IMR-90 (cell line): ENCODE measurements at places on chromosomes 5 and 9.

DNA sequence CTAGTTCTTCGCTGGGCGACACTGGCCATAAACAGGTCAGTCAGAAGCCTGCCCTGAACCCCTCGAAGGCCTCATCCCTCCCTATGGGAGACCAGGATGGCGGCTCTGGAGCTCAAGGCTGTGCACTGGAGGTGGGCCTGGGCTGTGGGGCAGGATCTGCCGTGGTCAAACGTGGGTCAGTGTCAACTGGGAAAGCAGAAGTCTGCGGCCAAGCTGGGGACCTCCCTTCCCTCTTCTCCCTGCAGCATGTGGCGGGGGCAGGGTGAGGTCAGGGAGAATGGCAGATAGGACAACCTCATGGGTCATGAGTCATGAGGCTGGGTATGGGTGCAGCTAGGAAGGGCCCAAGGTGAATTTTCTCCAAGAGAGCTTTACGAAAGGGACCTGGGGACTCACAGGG lies 132.9 kb downstream of the RXRA start:
- no peaks in the 10 kb centered on the region for H3K36me3 ChIP-seq
- no peaks in the 10 kb centered on the region for H3K27me3 ChIP-seq
- H3K27ac ChIP-seq, result no peak overlapping the region
- DNase-seq, result no peak
- H3K4me1 ChIP-seq, result peaks cover 30% of the 10 kb centered on the region

GRCh38 chr5:19626211-19626610 lies 361.8 kb downstream of the CDH18 start:
- no peaks in the 10 kb centered on the region for H3K4me1 ChIP-seq
- H3K27me3 ChIP-seq, result no peaks in the 10 kb centered on the region
- H3K4me3 ChIP-seq, result no peak overlapping the region
- no peaks in the 10 kb centered on the region for H3K36me3 ChIP-seq
- H3K27ac ChIP-seq, result no peak overlapping the region

GRCh38 chr5:127513408-127513970 lies 4.0 kb upstream of the PRRC1 start:
- no peaks in the 10 kb centered on the region for H3K36me3 ChIP-seq
- DNase-seq, result no peak
- peaks cover 13% of the 10 kb centered on the region for H3K27me3 ChIP-seq
- H3K4me1 ChIP-seq, result no peaks in the 10 kb centered on the region
- no peak overlapping the region for H3K27ac ChIP-seq

GRCh38 chr9:22105005-22105722 lies 96.1 kb upstream of the CDKN2B start:
- no peaks in the 10 kb centered on the region for H3K36me3 ChIP-seq
- H3K4me3 ChIP-seq, result no peak overlapping the region
- peaks cover 21% of the 10 kb centered on the region for H3K4me1 ChIP-seq
- H3K27ac ChIP-seq, result no peak overlapping the region
- no peak for DNase-seq

- no peak overlapping the region for H3K4me3 ChIP-seq
- no peaks in the 10 kb centered on the region for H3K4me1 ChIP-seq
- H3K36me3 ChIP-seq, result no peaks in the 10 kb centered on the region
- H3K27me3 ChIP-seq, result no peaks in the 10 kb centered on the region
These were observed 4.5 kb downstream of the CAMK2A start for GRCh38 chr5:150285114-150285513.

DNA sequence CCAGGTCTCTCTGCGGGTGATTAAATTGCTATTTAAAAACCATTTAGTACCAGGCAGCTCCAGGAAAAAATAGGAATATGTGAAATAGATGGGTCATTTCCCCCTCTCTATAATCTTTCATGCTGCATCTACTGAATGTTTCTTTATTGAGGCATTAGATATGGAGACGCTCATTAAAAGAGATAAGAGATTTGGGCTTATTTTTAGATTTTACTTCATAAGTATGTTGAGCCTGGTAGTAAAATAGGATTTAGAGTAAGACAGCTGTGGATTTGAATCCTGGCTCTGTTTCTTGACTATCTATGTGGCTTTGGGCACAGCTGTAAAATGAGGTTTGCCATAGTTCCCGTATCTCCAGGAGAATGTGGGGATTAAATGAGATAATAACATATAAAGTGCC lies 451.0 kb upstream of the GRIA1 start:
- H3K27me3 ChIP-seq, result no peaks in the 10 kb centered on the region
- H3K4me1 ChIP-seq, result no peaks in the 10 kb centered on the region
- no peaks in the 10 kb centered on the region for H3K36me3 ChIP-seq
- no peak overlapping the region for H3K4me3 ChIP-seq

GRCh38 chr5:88770276-88771257 lies 112.4 kb downstream of the MEF2C start:
- H3K36me3 ChIP-seq, result no peaks in the 10 kb centered on the region
- peak; percentile 87 for DNase-seq
- H3K4me3 ChIP-seq, result no peak overlapping the region
- no peaks in the 10 kb centered on the region for H3K4me1 ChIP-seq

GRCh38 chr9:116978155-116978554 lies 291.1 kb downstream of the TRIM32 start:
- no peaks in the 10 kb centered on the region for H3K4me1 ChIP-seq
- no peak overlapping the region for H3K27ac ChIP-seq
- no peaks in the 10 kb centered on the region for H3K27me3 ChIP-seq
- no peak for DNase-seq
- no peak overlapping the region for H3K4me3 ChIP-seq

DNA sequence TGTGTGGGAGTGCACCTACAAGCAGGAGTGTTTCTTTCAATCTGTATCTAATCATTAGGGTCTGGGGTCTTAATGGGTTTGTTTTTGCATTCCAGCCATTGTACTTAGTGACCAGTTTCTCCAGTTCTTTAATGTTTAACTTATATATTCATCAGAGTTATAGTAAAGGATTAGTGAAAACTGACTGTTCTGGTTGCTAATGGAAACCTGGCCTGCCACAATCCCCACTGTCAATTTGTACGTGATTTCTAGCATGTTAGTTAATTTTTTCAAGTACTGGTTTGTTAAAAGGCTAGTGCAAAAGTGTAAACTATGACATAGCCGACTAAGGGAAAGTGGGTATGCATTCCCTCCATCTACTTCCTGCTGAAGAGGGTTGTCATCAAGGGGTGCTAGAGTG lies 276.1 kb downstream of the HTR1A start:
- no peaks in the 10 kb centered on the region for H3K36me3 ChIP-seq
- H3K4me3 ChIP-seq, result no peak overlapping the region
- H3K27ac ChIP-seq, result no peak overlapping the region
- H3K4me1 ChIP-seq, result no peaks in the 10 kb centered on the region
- DNase-seq, result no peak

DNA sequence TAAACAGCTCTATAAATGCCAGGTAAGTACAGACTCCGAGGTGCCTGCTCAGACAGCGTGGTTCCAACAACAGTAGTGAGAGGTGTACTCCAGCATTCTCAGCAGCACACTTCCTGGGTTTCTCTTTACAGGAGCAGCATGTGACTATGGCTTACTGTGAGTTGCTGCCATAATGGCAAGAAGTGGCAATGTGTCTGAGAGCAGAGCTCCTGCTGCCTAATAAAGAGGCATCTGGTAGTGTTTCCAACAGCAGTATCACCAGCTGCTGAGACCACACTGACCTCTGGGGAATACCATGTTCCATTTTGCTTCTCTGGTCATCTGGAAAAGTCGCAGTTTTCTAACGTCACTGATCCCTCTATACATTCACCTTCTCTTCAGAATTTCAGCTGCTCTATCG lies 398.2 kb downstream of the SLCO4C1 start:
- H3K4me1 ChIP-seq, result no peaks in the 10 kb centered on the region
- H3K4me3 ChIP-seq, result no peak overlapping the region
- no peak for DNase-seq
- H3K36me3 ChIP-seq, result no peaks in the 10 kb centered on the region

GRCh38 chr5:131265311-131265803 lies 1.5 kb downstream of the CDC42SE2 start:
- peaks cover 3% of the 10 kb centered on the region; the same call in 1 of the 2 replicates for H3K4me1 ChIP-seq
- H3K27ac ChIP-seq, result no peak overlapping the region
- H3K4me3 ChIP-seq, result peak overlapping the region; percentile 31; the same call in 1 of the 2 replicates

DNA sequence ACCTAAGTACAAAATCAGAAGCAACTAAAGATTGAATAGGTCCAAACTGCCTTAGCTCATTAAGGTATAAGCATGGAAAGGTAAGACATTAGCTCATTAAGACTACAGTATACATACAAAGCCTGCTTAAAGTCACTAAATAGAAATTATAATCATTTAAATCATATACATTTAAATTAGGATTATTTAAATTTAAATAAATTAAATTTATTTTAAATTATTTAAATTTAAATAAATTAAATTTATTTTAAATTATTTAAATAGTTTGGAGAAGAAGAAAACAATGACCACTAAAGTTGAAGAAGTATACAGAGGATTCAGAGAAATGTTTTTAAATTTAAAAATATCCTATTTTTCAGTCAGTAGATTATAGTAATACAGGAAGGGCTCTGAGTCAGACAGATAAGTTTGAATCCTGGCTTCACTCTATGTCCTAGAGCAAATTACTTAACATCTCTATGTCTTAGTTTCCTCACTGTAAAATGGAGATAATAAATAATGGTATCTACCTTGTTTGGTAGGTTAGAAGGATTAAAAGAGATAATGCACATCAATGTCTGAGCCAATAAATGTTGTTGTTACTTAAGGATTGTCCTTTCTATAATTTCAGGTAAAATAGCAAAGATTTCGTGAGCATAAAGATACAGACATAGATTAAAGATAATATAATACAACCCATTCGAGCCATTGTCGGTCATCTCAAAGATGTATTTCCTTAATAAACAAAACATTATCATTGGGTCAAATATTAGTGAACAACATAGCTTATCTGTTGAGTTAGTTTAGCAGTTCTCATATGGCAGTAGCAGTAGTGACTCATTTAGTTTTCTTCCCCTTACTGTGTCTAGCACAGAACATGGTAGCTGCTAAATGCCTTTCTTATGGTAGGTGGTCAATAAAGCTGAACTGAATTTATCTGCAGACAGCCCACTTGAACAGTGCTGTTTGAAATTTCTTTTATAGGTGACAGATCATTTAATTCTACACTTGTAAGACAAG lies 100.6 kb downstream of the KIAA0825 start:
- no peaks in the 10 kb centered on the region for H3K36me3 ChIP-seq
- H3K27me3 ChIP-seq, result no peaks in the 10 kb centered on the region
- no peaks in the 10 kb centered on the region; the same call in 1 of the 2 replicates for H3K4me1 ChIP-seq
- peak; percentile 7 for DNase-seq
- H3K4me3 ChIP-seq, result no peak overlapping the region

- no peak overlapping the region for H3K4me3 ChIP-seq
- H3K27me3 ChIP-seq, result no peaks in the 10 kb centered on the region
- no peaks in the 10 kb centered on the region for H3K4me1 ChIP-seq
- no peaks in the 10 kb centered on the region for H3K36me3 ChIP-seq
These were observed 19.5 kb downstream of the ANKH start for GRCh38 chr5:14851999-14852526.

DNA sequence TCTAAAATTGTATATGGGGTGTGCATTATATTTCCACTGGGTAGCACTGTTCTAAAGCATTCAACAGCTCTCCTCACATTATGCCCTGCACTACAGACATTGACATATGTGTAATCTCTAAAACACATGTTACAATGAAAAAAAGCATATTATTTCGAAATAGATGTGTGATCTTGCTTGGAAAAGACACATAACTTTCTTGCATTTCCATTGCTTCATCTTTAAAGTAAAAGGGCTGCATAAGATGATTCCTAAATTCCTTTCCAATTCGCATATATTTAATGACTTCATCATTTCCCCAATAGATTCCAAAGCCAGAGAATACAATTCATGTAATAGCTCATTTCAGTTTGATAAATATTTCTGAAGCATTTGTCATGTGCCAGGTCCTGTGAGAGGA lies 566.9 kb downstream of the PDE4D start:
- no peak for DNase-seq
- no peak overlapping the region for H3K4me3 ChIP-seq
- no peaks in the 10 kb centered on the region for H3K4me1 ChIP-seq
- H3K36me3 ChIP-seq, result no peaks in the 10 kb centered on the region
- 0 out of 2 replicates have a peak, but pooled peaks cover 1% of the 10 kb centered on the region for H3K27me3 ChIP-seq

GRCh38 chr5:153520137-153520536 lies 29.7 kb downstream of the GRIA1 start:
- H3K27ac ChIP-seq, result no peak overlapping the region
- no peaks in the 10 kb centered on the region for H3K36me3 ChIP-seq
- peaks cover 18% of the 10 kb centered on the region for H3K4me1 ChIP-seq
- no peak overlapping the region for H3K4me3 ChIP-seq

DNA sequence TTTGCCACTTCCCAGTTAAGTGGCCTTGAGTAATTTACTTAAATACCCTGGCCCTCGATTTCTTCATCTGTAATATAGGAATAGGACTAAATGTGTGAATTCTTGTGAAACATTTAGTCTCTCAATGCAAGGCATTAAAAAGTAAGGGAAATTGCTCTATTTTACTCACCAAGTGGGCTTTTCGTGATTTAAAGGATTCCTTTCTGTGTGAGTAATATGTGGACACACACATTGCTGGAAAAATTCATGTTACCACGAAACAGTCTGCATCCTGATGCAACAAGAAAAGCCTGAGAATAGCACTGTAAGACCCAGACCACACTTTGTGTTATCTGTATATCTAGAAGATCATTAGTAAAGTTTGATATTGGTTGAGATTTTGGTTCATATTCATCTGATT lies 1243.0 kb upstream of the CDH9 start:
- H3K36me3 ChIP-seq, result no peaks in the 10 kb centered on the region
- no peak for DNase-seq
- no peaks in the 10 kb centered on the region for H3K27me3 ChIP-seq
- no peak overlapping the region for H3K4me3 ChIP-seq
- H3K4me1 ChIP-seq, result no peaks in the 10 kb centered on the region

- peaks cover 55% of the 10 kb centered on the region for H3K27me3 ChIP-seq
- H3K36me3 ChIP-seq, result no peaks in the 10 kb centered on the region
These were observed at the start of gene ANKRD34B for GRCh38 chr5:80569961-80570786. TSS of gene ANKRD34B (minus strand) at chr5:80570280. CDS start at chr5:80560019, 10,261 bp downstream.

- H3K27me3 ChIP-seq, result peaks cover 29% of the 10 kb centered on the region
- no peak for DNase-seq
- H3K36me3 ChIP-seq, result no peaks in the 10 kb centered on the region
- no peak overlapping the region for H3K4me3 ChIP-seq
- no peaks in the 10 kb centered on the region for H3K4me1 ChIP-seq
- no peak overlapping the region for H3K27ac ChIP-seq
These were observed 87.9 kb downstream of the KCNT1 start for GRCh38 chr9:135789838-135790291.

GRCh38 chr5:172890659-172891058 lies 56.6 kb downstream of the ERGIC1 start:
- peaks cover 28% of the 10 kb centered on the region for H3K4me1 ChIP-seq
- no peak for DNase-seq
- peak overlapping the region; percentile 27 for H3K27ac ChIP-seq
- peaks cover 25% of the 10 kb centered on the region for H3K36me3 ChIP-seq

DNA sequence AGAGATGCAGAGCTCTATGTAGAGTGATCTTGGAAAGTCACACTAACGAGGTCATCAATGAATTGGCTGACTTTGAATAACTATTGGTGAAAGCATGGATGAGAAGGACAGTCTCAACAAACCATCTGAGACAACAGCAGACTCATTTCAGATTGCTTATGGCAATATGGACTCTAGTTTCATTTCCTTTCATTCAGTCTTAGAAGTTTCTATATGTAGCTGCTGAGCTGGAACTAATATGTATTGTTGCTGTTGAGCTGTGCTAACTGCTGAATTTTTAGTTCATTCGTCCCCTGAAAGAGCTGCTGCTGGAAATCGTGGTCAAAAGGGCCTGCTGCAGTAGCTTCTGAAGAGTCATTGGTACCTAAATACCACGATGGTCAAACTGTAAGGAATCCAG lies 31.3 kb downstream of the TNFSF15 start:
- no peak overlapping the region for H3K27ac ChIP-seq
- peaks cover 37% of the 10 kb centered on the region for H3K27me3 ChIP-seq
- no peaks in the 10 kb centered on the region for H3K36me3 ChIP-seq
